ENCODE measurements at places on chromosomes 5 and 9. TPM values are rescaled to one million over a fixed set of nuclear protein-coding genes. Genes with fewer than 3 reads are reported as not detected.

DNA sequence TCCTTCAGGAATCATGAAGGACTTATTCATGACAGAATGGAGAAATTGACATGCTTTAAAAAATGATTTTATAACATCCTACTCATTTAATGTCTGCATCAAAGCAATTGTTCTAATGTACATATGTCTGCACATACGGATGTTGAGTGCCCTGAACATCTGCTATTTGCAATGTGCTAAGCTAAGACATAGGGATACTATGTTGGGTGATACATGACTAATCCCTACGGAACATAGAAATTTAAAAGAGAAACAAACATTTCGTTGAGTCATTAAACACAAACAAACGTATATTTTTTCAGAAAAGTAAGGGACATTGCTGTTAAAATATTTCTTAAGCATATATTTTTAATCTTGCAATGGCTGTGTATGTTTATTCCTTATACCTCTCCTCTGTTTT is 686.5 kb upstream of the ADAMTS16 start:
- no peak for DNase-seq

DNA sequence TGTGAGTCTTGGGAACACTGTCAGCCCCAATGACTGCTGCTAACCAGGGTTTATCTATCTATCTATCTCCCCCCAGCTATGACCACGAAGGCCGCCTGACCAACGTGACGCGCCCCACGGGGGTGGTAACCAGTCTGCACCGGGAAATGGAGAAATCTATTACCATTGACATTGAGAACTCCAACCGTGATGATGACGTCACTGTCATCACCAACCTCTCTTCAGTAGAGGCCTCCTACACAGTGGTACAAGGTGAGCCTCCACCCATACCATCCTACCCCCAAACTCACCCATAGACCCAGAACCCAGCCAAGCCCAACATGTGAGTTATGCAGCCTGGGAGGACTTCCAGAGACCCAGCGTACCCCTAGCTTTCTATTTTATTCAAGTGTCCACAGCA is 65.4 kb upstream of the WWC1 start:
- no peak for DNase-seq

- no peak for DNase-seq
Observed at GRCh38 chr5:61142391-61142790, 19.9 kb downstream of the SMIM15 start.

DNA sequence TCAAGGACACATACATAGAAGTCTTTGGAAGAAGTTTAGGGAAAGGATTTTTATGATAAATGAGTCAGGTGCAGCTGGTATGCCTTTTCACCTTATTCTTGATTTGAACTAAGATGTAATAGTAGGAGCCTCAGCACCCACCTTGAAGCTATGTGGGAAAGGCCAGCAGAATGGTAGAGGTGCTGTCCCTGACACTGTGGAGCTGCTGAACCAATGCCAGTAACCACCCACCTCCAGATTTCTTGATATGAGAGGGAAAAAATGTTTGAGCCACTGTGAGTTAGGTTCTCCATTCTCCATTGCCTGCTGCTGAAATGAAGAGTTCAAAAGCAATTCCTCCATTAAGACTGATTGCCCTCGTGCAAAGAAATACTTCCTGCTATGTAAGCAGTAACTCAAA is 12.2 kb upstream of the HMGCR start:
- DNase-seq = no peak

The GPR150 gene
- total RNA-seq = 2.5 TPM

Data from T-helper 17 cell (primary cell).